Vagina (tissue), 2 donors: ENCODE measurements at places on chromosomes 2 and 18. TPM values are rescaled to one million over a fixed set of nuclear protein-coding genes. Genes with fewer than 3 reads are reported as not detected.

CNNM3 gene
- 16.5 TPM for total RNA-seq

DSC2 gene
- 108 TPM for total RNA-seq

WNT6 gene
- 2.0 TPM for total RNA-seq

SULT1C4 gene
- total RNA-seq, result 8.8 TPM

DNA sequence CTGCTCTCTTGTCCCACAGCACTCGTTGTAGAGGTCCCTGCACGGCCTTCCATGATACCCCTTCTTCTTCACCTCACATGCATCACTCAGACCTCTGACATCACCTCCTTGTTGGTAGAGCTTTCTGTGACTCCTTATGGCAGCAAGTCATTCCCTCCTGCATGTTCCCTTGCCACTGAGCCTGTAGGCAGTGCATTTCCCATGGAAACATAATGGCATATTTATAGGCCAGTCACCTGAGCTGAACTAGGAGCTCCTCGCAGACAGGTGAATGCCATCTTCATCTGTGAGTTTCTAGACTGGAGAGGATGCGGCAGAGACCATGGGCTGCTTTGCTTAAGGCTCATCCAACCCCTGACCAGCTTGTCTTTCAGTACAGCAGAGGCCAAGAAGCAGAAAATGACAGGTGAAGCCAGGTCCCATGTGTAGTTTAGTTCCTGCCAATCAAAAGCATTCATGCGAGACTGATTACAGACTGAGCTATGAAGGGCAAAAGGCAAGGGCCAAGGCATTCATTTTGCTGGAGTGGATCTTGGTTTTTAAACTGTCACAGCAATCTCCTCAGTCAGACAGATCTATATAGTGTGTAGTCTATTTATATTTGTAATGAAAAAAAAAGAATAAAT, 59.4 kb upstream of the NEDD4L start:
- DNase-seq, result no peak

DNA sequence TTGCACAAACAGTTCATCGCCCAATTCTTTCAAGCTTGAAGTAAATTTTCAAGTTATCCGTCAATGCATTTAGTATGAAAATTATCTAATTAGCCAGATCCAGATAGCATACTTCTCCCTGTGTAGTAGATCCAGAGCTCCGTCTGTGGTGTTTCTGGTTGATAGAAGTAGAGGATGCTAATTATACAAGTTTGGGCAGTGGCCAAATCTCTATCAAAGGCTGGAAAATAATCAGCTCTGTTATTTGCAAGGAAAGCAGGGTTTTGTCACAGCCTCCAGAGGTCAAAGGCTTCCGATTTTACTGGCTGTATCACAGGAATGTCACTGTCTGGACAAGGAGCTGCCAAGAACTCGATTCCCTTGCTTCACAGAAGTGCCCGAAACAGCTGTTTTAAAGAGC, 28.6 kb downstream of the LRRC30 start:
- DNase-seq, result no peak

- no peak for DNase-seq
Measured at GRCh38 chr18:11183637-11184036, 34.3 kb upstream of the PIEZO2 start.

GRCh38 chr2:96891591-96892333, 21.9 kb upstream of the SEMA4C start:
- DNase-seq, result no peak

DNA sequence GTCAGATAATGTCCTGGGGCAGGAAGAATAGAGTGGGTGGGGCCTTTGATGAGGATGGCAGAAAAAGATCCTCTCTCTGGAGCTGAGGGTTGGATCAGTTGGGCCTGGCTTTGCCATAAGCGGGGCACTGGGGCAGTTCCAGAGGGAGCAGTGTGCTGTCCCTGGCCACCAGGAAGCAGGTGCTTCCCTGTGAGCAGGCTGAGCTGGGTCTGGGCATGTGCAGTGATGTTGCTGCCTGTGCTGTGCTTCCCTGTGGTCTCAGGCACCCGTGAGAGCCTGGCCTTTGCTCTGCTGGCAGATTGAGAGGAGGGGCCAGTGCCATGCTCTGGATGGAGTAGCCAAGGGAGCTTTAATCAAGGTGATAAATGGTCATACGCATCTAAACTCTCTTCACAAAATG, 14.6 kb upstream of the NPPC start:
- no peak for DNase-seq

GRCh38 chr2:3535794-3536681, 16.7 kb upstream of the ADI1 start:
- peak; percentile 92 for DNase-seq

DNA sequence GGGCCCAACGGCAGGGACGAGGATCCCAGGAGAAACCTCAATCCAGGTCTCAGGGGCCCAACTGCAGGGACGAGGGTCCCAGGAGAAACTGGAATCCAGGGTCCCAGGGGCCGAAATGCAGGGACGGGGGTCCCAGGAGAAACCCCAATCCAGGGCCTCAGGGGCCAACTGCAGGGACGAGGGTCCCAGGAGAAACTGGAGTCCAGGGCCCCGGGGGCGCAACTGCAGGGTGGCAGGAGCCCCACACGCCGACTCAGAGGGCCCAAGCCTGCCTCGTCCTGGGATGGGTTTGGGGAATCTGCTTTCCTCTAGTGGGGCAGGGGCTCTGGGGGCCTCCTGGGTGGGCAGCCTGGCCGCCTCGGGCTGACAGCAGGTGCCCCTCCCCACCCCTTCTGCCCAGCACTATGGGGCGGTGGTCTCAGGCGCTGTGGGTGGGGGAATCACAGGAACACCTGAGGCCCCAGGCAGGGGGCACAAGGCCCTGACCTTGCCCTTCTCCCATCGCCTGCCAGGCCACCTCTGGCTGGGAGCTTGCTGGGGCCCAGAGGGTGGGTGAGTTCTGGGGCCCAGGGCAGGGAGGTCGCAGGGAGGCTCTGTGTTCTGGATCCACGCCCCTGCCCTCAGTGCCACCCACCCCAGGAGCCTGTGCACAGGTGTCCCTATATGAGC, 7.1 kb downstream of the RTP5 start:
- DNase-seq, result no peak
